ENCODE measurements at places on chromosomes 3 and 15.

GRCh38 chr15:51558411-51558810 is 64.2 kb downstream of the DMXL2 start:
- no peak for DNase-seq

- no peak for DNase-seq
Observed at GRCh38 chr15:43702174-43702573, 8.5 kb downstream of the CKMT1A start.

- DNase-seq: no peak
Observed at GRCh38 chr3:43126536-43126935, 20.7 kb upstream of the POMGNT2 start.

DNA sequence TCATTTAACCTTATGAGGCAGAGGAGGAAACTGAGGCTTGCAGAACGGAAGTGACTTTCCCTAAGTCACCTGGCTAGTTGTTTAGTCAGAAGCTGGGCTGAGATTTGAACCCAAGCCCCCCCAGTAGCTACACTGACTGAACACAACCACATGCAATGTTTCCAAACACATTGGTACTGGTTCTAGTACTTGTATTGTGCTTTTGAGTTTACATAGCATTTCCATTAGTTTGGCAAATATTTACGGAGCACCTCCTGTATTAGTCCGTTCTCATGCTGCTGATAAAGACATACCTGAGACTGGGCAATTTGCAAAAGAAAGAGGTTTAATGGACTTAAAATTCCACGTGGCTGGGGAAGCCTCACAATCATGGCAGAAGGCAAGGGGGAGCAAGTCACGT is 56.3 kb upstream of the ITGA11 start:
- no peak for DNase-seq

DNA sequence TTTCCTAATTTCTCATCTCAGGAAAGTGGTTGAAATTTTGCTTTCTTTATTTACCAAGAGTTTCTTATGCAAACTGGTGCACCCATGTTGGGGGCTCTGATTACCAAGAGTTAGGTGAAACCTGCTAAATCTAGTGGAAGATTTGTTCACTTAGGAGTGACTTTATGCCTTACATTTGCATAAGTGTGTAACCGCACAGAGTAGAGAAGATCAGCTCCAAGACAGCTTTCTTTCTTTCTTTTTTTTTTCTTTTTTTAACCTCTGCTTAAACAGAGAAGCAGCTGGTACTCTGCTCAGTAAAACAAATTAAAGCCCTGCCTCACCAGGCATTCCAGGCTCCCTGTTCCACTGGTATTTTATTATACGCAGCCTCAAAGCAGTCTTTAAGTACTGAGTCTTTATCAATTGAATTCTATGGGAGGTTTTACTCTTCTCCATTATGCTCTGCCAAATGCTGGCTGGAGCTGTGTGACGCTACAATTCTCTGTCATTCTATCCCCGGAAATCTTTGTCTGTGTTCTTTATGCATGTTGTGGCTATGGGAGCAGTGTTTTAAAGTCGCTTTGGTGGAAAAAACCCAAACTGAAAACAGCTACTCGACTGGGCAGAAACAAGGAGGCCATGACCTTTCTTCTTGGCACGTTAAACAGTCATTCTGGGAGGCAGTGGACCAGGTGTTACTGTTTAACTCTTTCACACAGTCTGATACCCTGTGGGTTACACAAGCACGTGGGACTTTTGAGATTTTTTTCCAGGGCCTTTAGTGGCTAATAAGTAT is 55.2 kb upstream of the GBE1 start:
- peak; percentile 70 for DNase-seq

Measured in AG09319 (cell line).